CD4-positive, alpha-beta T cell treated with Interleukin-6 at 100 ng/mL for 8 hours (primary cell): ENCODE measurements at places on chromosomes 16 and 17.

GRCh38 chr16:53937161-53937880, 233.4 kb downstream of the FTO start:
- no peak for DNase-seq

- DNase-seq, result no peak
Measured at GRCh38 chr16:15795615-15796014, 61.2 kb downstream of the MYH11 start.

GRCh38 chr16:35561346-35561745, 2101.9 kb downstream of the TP53TG3F start:
- no peak for DNase-seq

- DNase-seq, result no peak
Measured at GRCh38 chr16:69513180-69513966, 52.4 kb upstream of the NFAT5 start.

- no peak for DNase-seq
Measured at GRCh38 chr17:47295037-47295873, 28.5 kb upstream of the EFCAB13 start.

DNA sequence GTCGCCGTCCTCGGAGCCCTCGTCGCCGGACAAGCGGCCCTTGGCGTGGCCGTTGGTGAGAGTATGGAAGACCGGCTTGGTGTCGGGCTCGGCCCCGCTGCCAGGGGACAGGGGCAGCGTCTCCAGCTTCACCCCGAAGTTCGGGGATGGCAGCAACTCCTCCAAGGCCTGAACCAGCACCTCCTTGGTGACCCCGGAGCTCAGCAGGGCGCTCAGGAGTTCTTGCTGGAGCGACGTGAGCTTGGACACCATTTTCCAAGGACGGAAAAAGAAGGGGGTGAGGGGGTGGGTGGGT, 279 bp downstream of the HNF1B start:
- no peak for DNase-seq

DNA sequence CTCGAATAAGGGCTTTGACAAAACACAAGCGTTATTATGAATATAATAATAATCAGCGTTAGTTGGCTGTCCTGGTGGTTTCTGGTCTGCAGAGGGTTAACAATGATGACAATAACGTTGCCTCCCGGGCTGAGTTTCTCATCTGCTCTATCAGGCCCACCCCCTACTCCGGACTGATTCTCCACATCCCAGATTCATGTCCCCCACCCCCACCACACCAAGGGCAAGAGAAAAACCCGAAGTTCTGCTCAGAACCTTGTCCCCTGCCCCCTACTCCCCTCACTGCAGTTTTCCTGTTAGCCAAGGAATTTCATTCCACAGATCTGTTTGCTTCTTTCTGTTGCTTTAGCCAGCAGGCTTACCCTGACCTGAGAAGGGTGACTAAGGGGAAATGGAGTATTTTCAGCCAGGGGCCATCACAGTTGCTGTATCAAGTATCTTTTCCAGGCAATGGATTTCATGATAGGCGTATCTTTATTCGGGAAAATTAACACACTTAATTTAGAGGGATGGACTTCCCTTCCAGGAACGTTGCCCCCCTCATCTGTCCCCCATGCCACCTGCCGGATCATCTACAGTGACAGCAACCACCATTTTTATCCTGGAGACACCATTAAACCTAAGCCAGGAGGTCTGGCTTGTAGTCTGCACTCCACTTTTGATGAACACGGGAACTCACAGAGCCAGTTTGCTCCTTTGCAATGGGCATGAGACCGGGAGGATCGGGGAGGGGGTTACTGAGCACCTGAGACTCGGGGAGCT, 23.7 kb downstream of the ALOX15 start:
- DNase-seq, result no peak

DNA sequence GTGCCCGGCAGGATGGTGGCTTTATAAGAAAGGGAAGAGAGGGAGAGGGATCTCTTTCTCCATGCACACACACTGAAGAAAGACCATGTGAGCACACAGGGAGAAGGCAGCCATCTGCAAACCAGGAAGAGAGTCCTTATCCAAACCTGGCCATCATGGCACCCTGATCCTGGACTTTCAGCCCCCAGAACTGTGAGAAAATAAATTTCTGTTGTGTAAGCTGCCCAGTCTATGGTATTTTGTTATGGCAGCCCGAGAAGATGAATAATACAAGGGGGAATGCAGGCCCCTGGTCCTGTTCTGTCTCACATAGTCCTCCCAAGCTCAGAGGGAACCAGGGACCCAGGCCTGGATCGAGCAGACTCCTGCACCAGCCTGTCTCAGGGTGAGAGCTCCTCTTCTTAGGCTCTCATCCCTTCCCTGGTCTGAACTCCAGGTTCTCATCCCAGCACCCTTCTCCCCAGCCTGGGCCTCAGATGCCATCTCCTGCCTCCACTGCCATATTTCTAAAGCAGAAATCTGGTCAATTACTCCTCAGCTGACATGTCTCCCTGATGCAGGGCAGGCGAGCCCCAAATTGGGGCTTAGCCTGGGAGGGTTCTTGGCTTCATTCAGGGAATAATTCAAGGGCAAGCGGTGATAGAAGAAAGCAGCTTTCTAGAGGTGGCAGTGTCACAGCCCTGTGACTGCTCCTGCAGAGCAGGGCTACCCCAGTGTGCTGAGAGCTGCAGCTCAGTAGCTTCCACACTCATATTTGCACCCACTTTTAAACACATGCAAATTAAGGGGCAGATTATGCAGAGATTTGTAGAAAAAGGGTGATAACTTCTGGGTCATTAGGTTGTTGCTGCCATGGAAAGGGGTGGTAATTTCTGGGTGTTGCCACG, 28.8 kb downstream of the IGFBP4 start:
- no peak for DNase-seq

DNA sequence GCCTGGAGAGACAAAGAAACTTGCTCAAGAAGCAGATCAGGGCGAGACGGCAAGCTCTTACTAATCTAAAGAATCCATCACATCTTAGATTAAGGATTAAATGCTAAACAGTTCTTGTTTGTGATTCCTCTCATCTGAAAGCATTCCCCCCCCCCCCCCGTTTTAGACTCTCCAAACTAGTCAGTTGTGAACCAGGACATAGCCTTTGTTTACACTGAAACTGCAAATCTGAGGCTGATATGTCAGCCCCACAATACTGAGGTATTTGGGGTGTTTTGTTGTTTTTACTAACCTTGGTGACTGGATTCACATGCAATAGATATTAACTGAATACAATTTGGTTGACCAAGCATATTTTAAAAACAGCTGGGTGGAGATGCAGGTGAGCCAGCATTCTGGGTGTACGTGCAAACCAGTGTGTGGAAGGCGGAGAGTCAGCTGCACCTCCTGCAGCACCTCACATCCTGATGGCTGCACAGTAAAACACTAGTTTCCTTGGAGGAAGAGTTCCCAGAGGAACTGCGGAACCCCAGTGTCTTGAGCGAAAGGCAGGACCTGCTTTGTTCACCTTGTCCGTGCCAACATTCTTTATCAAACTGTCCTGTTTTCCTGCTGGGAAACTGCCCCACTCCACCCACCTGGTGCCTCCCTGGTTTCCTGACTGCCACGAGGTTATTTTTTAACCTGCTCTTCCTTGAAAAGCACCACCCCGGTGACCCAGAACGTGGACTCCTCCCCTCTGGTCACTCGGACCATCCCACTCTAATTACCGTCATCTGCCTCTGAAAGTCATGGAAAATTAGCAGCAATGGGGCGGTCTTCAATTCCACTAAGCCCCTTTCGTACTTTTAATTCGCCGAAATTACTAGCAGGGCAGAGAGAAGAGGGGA, 1.2 kb upstream of the YPEL2 start:
- DNase-seq, result no peak

- peak; percentile 82 for DNase-seq
Measured at GRCh38 chr17:8965394-8966168, at the start of gene PIK3R5. Gene PIK3R5 (minus strand): TSS chr17:8965707. CDS start chr17:8911494, 54,213 bp downstream.

- no peak for DNase-seq
Measured at GRCh38 chr17:9098242-9098825, 77.0 kb downstream of the NTN1 start.

- no peak for DNase-seq
Measured at GRCh38 chr17:81907219-81908145, 3.7 kb downstream of the PCYT2 start.

DNA sequence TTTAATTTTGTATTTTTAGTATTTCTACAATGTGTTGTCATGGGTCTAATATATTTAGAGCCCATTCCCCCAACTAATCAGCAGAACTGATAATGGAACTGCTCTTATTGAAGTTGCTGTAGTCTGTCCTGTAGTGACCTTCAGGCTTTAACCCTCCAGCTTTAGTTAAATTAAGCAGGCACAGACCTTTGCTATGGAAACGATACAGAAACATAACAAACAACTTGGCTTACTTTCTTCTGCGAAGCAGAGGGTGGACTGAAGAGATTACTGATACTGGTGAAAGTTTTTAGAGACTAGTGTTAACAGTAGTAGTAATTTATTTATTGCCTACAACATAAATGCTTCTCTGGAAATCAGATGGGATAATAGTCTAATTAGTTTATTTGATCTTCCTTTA, 61.4 kb downstream of the NFATC3 start:
- DNase-seq, result no peak

DNA sequence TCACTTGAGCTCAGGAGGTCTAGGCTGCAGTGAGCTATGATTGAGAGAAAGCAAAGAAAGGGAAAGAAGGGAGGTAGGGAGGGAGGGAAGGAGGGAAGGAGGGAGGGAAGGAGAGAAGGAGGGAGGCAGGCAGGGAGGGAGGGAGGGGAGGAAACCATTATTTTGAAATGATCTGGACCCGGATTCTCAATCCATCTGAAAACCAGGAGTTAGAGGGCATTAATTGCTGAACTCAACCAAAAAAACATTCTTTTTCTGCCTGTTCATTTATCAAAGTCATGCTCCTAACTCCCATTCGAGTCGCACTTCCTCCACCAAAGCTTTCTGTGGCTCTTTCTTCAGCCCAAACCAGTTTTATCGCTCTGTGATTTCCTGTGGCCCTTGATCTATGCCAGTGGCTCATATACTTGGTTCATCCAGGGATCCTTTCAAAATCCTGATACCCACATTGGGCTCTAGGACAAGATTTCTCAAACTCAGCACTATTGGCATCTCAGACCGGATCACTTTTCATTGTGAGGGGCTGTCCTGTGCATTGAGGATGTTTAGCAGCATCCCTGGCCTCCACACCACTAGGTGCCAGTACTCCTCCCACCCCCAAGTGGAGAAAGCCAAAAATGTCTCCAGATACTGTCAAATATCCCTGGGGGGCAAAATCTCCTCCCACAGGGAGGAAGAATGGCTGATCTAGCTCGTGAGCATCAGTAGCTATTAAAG, 38.2 kb downstream of the CMTM4 start:
- DNase-seq, result no peak

DNA sequence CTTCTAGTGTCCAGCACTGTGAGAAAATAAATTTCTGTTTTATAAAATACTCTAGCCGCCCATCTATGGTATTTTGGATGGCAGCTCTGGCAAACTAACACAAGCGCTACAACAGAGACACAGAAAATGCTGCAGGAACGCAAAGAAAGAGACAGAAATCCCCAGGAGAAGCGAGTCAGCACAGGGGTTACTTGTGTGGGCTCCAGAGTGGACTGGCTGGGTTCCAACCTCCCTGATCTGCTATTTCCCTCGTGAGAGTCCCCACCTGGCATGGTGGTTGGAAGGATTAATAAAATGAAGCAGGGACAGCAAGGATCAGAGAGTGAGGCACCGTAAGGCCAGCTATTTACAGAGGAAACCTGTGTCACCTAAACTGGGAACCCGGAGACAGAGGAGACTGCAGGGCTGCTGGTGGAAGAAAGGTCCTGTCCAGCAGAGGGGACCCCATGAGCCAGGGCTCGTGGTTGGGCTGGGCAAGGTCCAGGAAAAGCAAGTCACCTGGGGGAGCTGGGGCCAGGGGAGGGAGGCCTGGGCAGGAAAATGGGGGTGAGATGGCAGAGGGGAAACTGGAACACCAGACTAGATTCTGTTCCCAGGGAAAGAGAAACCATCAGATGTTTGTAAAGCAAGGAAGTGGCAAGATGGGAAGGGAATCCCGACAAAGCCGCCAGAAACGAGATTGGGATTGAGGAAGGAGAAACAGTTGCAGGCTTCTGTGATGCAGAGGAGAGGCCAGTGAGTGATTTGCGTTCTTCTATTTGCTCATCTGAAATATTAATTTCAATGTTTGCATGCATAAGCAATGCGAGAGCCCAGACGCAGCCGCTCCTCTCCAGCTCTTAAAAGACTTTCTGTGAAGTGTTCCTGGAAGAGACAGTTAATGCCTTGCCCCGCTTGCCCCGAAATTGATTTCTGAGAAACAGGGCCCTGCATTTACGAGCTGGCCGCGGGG, 63.0 kb upstream of the TEKT3 start:
- DNase-seq, result no peak

- DNase-seq, result peak; percentile 35
Measured at GRCh38 chr17:4074831-4075495, 67.9 kb downstream of the ZZEF1 start.

DNA sequence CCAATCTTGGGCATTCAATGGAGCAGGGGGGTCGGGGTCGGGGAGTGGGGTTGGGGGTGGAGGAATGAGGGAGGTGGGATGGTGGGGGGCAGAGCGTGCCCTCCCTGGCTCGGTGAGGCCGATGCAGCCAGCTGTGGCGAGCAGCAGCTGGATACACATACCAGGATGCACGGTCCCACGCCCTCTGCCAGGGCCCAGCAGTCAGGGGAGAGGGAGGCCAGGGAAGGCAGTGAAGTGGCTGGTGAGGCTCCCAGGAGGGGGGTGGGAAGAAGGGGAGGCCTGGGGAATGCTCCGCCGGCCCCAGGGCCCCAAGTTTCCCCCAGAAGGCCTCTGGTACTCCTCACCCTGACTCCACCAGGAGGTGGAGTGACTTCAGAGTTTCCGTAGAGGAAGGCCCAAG, 77.6 kb upstream of the LHX1 start:
- no peak for DNase-seq

DNA sequence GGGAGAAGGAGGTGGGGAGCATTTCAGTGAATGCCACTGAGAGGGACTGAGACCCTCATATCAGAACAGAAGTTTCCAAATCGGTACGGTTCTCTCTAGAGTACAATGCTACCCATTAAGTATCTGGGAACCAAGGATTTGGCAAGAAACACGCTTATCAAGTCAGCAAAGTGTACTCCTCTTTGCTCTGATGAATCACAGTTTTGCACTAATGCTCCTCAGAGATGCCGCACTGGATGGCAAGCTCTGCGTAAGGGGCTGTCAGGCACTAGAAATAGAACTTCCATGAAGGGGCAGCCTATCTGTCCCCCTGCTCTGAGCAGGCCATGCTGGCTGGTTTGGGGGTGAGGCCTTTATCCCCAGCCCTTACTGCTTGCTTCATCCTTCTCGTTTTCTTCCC, 4.8 kb upstream of the ABCC12 start:
- DNase-seq, result no peak

- no peak for DNase-seq
Measured at GRCh38 chr17:31597646-31598398, 206.3 kb downstream of the RAB11FIP4 start.

DNA sequence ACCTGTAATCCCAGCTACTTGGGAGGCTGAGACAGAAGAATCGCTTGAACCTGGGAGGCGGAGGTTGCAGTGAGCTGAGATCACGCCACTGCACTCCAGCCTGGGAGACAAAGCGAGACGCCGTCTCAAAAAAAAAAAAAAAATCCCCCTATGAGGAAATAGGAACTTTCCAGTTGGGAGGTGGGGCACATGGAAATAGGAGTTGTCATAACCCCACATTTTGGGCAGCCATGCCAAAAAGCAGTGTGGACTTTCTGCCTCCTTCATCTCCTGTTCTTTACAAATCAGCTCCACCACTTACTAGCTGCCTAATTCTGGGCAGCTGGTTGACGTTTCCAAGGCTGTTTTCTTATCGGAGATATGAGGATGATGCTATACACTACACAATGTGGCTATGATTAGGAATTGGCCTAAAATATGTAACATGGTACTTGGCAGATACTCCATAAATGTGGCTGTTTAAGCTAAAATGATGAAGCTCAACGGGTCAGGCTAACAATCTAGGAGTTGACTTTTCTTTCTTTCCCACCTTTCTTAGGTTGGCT, 21.5 kb upstream of the CCL5 start:
- DNase-seq, result no peak

GRCh38 chr17:38745545-38745944, 2.6 kb downstream of the PCGF2 start:
- no peak for DNase-seq
